Stimulated activated CD8-positive, alpha-beta memory T cell treated with anti-CD3 and anti-CD28 coated beads, Interleukin-15, amount 100 ng/mL, for 1 hour (primary cell): ENCODE measurements at places on chromosomes 4 and X.

DNA sequence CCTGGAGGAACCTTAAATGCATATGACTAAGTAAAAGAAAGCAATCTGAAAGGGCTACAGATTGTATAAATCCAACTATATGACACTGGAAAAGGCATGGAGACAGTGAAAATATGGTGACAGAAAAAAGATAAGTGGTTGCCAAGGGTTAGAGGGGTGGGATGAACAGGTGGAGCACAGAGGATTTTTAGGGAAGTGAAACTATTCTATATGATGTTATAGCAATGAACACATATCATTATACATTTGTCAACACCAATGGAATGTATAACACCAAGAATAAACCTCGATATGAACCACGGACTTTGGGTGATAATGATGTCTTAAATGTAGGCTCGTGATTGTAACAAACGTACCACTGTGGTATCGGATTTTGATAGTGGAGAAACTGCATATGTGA, 40.7 kb downstream of the NPY5R start:
- no peak for DNase-seq

- DNase-seq = no peak
Measured at GRCh38 chr4:170386971-170387370, 297.2 kb upstream of the AADAT start.

DNA sequence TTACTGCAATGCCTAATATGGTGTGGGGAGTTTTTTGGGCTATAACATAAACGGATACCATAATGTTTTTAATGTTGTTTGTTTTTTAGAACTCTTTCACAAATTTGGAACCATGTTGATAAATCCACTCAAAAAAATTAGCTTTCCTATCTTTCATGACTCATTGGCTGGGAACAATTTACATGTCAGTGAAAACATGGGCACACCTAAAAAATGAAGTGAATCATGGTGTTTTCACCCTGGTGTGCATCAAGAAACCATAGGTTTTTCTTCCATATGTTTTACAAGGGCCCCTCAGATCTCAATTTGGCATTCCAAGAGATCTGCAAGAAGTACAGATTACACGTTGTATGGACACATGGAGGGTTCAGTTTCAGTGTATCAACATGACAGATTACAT, 207.1 kb downstream of the NWD2 start:
- DNase-seq = no peak

DNA sequence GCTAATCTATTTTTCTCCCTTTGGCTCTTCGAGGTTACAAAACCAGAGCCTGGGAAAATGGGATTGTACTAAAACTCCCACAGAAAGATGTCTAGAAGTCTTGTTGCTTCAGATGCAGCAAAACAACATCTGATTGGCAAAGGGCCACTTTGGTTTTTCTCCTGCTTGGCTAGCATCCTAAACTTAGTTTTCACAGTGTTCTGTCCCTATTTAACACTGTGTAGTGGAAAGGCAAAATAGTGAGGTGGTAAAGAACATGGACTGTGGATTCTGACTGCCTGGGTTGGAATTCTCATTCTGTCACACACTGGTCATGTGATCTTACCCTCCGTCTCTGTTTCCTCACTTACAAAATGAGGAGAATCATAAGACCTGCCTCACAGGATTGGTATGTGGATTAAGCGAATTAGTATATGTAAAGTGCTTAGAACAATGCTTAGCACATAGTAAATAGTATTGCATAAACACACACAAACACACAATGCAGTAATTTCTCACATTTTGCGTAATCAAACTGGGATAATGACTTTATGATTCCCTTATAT, 23.5 kb downstream of the TIGD2 start:
- DNase-seq = no peak

DNA sequence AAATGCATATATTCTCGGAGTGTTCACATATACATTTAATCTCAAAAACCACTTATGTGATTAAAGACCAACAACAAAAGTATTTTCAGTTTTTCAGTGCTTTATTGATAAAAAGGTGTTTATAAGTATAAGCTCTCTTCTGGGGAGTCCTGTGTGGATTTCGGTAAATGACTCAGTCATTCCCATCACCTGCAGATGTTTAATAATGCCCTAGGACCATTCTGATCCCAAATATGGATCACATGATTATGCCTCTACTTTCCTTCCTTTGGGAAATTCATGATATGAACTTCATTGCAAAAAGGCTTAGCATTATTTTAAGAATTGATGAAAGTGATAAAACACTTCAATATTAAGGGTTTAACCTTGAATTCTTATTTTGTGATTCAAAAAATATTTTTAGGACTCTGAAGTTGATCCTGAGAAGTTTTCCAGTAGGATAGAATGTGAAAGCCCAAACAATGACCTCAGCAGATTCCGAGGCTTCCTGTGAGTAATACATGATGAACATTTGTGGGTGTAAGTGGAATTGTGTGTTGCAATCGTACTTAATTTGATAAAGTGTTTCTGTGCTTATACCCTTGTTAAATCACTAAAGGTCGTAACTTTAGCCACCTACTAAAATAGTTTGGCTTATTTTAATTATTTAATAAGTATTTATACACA, 40.2 kb downstream of the ATP10D start:
- no peak for DNase-seq

DNA sequence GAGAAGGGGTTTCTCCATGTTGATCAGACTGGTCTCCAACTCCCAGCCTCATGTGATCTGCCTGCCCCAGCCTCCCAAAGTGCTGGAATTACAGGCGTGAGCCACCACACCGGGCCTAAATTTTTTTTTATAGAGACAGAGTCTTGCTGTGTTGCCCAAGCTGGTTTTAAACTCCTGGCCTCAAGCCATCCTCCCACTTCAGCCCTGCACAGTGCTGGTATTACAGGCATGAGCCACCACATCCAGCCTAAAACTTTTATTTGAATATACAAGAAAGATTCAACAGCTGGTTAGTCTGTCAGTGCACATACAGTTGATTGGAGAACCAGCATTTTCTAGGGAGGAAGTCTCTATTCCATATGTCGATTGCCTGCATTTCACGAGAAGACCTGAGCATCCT, 91.2 kb downstream of the LRP2BP start:
- no peak for DNase-seq

GRCh38 chr4:105148776-105149175, 2.1 kb downstream of the TET2 start:
- no peak for DNase-seq

DNA sequence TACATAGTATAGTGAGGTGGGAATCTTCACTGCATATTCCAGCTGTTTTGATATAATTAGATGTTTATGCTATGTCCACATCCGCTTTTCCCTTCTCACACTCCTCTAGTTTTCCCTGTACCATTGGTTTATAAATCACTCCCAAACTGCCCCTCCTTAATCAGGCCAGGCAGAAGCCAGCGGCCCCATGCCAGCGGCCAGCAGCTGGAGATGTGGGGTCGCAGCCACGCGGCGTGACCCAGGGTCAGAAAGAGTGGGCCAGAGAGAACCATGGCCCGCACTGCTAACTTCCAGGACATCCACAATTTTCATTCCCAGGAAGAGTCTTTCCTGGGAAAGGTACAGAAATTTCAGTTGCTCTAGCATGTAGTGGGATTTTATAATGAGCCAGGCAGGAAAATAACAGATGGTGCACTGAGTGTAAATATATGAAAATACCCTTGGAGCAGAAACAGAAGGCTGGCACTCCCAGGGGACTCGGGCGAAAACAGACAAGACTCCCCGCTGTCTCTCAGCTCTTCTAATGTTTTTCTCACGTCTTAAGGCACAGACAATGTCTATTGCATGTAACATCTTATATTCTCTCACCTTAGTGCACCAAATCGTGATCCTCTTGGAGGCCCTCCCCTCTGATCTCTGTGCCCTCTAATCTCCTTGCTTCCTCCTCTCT, 145.9 kb upstream of the ZFP42 start:
- DNase-seq = no peak

DNA sequence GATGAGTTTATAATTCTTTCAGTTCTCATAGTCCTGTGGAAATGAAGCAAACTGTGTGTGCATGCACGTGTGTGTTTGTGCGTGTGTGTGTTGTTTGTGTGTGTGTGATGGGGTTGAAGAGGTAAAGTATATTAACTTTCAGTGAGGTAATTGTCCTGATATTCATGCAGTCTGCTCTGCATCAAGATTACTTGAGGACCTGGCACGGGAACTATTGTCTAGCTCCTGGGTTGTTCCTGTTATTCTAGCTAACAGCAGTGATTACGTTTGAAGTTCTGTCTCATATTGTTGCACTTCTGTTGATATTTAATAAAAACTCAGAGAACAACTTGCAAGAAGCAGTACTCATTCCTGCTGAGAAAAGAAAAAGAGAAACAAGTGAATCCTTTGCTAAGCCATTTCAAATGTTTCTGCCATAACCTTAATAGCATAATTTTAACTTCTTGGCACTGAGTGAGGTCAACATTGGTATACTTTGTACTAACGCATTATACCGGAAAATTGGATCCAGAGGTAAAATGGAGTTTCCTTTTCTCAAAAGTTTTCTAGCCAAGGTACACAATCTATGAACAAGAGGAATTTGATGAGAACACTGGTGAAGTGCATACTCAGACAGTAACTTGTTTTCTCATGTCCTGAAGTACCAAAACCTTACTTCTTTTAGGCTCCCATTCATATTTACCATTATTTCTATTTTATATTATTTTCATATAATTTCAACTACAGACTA, 113.2 kb downstream of the SPCS3 start:
- DNase-seq = no peak

GRCh38 chr4:153731239-153731638, 28.6 kb downstream of the RNF175 start:
- no peak for DNase-seq

DNA sequence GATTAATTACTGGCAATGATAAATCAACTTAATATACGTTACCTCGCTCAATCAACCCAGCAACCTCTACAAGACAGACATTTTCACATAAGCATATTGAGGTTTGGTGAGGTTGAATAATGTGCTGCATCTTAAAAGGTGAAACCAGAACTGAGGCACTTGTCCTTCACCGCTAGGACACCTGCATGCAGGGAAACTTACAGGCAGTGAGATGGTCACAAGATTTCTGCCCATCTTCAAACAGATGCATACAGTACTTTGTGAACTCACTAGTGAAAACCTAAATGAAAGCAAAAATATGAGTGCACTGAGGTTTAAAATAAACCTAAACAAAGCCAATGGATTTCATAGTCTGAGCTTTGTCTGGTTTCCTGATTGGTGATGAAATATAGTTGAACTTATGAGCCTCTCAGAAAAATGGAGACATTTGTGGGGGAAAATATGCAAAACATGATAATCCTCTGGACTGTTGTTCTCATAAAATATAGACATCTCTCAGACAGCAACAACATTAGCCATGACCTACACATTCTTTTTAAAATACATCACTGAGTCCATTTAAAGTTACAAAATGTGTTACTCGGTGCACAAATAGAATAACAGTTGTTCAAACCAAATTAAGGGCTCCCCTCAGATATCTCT, 20.9 kb upstream of the PRSS12 start:
- DNase-seq = no peak

DNA sequence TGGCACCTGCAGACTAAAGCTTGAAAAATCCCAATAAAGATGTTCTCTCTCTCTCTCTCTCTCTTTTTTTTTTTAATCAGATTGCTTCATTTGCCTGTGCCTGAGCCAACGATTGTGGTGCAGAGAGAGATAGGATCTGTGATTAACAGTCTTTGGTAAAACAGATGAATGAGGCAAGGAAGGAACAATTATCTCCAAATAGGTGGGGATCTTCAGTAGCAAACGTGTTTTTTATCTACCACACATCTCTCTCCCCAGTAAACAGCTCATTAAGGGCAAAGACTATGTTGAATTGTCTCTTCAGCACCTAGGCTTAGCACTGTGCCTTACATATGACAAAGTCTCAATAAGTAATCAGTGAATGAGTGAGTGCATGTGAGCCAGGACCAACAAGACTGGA, 96.3 kb downstream of the SMIM20 start:
- no peak for DNase-seq

- no peak for DNase-seq
Measured at GRCh38 chr4:1400831-1401408, 5.3 kb downstream of the NKX1-1 start.

- DNase-seq = no peak
Measured at GRCh38 chr4:54187148-54187547, 41.9 kb upstream of the PDGFRA start.

- DNase-seq = no peak
Measured at GRCh38 chrX:129600981-129601424, 53.8 kb downstream of the APLN start.

- no peak for DNase-seq
Measured at GRCh38 chr4:125750828-125751466, 436.2 kb downstream of the FAT4 start.

- peak; percentile 33 for DNase-seq
Measured at GRCh38 chr4:128782076-128782715, 27.3 kb upstream of the JADE1 start.

DNA sequence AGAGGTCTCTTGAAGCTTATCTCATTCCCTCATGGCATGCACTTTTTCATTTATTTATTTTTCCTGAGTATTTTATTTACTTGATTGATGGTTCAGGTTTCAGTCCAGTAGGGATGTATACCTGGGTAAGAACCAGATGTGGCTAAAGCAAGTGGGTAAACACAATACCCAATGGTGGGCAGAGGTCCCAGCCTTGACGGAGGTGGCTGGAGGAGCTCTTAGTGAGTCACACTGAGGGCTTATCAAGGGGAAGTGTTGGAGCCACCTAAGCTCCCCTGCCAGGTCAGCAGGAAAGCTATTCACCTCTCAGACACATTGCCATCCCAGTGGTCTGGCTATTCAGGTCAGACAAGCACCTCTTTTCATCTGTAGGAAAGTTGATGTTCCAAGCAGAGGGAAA, 236.2 kb upstream of the MAGEB16 start:
- no peak for DNase-seq

GRCh38 chr4:53686521-53686920, 95.2 kb upstream of the LNX1 start:
- no peak for DNase-seq

DNA sequence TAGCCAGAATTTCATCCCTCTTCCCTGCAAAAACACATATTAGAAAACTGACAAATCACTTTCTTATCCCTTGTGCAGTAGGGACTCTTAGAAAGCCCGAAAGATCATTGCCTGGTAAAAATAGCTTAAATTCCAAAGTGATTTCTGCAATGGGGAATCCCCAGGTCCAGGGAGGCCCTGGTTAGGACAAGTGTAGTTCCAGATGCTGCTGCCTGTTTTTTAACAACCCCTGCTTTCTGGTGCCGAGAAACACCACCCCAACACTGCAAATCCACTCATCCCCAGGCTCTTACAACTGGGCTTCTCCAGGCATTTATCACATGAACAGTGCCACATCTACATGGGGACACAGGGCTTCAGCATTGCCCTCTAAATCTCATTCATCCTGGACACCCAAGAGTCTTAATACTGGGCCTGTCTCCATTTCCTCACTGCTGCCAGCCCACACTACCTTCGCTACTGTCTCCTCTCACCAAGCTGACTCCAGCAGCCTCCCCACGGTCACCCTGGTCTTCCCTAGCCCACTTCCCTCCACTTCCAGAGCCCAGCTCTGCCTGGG, 112.2 kb upstream of the PSAPL1 start:
- DNase-seq = no peak

- DNase-seq = no peak
Measured at GRCh38 chr4:26807330-26807729, 53.3 kb upstream of the STIM2 start.
